ENCODE measurements at places on chromosomes 5 and 9.

DNA sequence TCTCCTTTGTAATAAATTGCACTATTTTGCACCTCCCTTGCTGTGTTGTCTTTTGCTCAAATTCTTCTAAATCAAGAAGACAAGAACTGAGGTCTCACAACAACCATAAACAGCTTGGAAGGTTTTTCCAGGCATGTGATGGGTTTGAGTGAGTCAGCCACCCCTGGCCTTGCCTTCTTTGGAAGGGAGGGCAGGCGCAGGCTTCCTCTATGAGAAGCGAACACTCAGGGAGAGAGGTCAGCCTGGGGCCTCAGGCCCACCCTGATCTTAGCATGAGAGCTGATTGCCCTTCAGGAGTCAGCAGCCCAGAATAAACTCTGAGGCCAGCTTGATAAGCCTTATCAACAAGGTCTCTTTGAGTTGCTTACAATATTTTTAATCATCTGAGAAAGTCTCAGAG lies 31.6 kb downstream of the S1PR3 start:
- peak; percentile 81 for DNase-seq

GRCh38 chr5:40490464-40491111 lies 189.1 kb upstream of the PTGER4 start:
- no peak for DNase-seq

- DNase-seq, result peak; percentile 39
These were observed 34.3 kb downstream of the UBE2R2 start for GRCh38 chr9:33851301-33851700.

DNA sequence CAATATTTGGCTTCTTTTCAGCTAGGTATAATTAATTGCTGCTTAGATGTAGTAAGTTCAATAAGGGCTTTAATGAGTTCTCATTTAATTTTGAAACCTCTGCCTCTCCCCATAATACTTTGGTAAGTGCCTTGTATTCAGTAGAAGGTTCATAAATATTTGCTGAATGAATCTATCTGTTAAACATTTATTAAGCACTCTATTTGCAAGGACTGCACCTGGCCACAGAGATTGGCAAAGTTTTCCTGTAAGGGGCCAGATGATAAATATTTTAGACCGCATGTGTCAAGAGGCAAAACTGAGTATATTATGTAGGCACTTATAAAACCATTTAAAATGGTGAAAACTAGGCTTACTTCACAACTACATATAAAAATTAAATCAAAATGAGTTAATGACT lies 19.0 kb upstream of the GNA14 start:
- DNase-seq, result no peak

- no peak for DNase-seq
These were observed 2.1 kb downstream of the NR3C1 start for GRCh38 chr5:143401227-143402016.

DNA sequence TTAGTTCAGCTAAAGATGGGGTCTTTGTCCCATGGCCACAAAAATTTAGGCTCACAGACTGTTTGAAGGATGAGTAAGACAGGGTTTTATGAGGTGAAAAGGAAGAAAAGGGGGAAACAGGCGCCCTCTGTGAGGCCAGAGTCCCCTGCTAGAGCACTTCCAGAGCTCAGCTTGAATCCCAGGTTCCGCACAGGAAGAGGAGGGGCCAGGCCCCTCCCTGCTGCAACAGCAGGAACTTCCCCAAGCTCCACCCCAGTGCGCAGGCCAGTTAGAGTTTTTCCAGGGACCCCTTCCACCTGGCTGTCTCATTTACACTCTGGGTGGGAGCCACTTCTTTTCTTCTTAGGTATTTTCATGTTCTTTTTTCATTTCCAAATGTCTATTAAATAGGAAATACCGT lies 480.8 kb downstream of the PSAT1 start:
- no peak for DNase-seq

GRCh38 chr9:76441551-76442322 lies 17.2 kb upstream of the GCNT1 start:
- peak; percentile 88 for DNase-seq

DNA sequence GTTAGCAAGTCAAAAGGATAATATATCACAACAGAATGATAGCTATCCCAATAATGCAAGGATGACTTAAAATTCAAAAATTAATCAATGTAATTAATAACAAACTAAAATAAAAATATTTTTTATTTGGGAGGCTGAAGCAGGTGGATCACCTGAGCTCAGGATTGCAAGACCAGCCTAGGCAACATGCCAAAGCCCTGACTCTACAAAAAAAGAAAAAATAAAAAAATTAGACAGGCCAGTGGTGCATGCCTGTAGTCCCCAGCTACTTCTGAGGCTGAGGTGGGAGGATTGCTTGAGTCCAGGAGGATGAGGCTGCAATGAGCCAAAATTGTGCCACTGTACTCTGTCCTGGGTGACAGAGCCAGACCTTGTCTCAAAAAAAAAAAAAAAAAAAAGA lies 399.3 kb downstream of the ADGRV1 start:
- no peak for DNase-seq

DNA sequence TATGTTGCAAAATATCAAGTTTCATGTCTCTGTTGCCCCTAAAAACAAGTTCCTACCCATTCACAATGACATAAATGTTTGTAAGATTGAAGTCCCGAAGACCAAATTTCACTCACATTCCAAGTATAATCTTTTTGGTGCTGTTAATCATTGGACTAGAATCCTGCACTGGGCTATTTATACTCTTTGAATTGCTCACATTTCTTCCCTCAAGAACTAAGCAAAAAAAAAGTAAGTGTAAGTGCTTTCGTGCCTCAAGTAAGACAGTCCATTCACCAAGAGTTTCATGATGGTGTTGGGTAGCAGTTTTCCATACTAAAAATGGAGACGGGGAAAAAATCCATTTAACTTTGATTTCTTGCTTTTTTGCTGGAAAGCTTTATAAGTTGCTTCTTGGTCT lies 242.3 kb downstream of the EBF1 start:
- DNase-seq, result no peak

DNA sequence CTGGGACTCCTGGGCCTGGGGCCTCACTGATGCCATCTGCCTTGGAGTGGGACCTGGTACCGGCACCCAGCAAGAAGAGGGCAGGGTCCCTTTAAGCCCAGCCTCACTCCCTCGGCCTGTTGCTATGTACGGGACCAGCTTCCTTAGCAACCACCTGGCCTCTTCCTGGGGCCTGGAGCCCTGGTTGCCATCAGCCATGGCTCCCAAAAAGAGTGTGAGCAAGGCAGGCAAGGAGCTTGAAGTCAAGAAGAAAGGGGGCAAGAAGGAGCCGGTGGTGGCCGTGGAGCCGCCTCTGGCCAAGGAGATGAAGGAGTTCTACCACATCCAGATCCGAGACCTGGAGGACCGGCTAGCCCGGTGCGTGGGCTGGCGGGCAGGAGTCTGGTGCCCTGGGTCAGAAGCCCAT lies at the start of gene CFAP157:
Gene CFAP157 (plus strand): TSS at position 153 of the 406 bp plus-strand sequence. CDS start 44 bp downstream, at position 197.
- DNase-seq, result peak; percentile 32

DNA sequence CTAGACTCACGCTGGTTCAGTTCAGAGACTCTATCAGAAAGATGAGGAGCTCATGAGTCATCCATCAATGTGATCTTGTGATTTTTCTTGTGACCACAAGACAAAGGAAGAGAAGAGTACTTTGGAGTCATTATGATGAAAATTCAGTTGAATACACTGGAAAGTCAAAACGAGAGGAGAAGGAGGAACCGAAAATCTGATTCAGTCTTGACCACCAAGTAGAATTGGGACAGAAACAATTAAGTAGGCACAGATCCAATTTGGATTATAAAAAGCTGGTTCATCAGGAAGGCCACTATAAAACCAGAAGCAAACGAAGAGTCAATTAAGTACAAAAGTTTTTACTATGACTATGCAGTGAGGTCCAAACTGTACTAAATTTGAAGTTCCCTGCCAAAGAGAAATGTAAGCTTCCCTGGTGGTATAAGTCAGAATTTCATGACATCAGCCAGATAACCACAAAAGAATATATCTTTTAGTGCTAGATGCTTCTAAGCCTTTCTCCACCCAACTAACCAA lies 90.9 kb downstream of the THBS4 start:
- DNase-seq, result peak; percentile 47

DNA sequence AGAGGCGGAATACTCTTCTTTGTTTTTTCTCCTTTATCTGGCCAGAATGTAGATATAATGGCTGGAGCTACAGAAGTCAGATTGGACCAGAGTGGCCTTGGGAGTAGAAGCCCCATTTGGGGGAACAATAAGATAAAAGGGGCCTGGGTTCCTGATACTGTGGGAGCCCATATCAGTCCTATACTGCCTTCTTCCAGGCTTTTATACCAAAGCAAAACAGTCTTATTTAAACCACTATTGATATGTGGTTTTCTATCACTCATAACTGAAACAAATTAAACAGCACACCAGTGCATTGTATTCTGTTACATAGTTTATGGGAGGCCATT lies 14.3 kb downstream of the SPAAR start:
- no peak for DNase-seq

DNA sequence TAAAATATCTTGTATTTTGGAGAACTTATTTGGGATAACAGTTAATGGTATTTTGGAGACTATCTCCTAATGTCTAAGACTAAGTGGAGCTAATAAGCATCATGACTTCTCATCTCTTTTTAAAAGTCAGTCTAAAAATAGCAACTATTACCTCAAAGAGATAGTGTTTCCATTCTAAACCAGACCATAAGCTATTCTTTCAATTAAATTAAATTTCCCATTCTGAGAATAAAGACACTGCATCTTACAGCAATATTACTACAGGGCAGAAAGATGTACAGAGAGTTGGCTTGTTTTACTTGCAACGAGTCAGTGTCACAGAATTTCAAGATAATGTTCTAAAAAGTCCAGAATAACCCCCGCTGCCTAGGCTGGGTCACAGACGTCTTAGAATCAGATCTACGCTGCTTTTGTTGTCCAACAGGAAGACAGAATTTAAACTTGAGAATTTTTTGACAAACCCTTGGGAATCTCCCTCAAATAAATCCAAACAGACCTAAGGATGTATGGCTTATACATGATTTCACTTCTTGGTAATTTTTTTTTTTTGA lies 98.9 kb downstream of the USP20 start:
- DNase-seq, result no peak

- DNase-seq, result no peak
These were observed 218.0 kb downstream of the DCP2 start for GRCh38 chr5:113194591-113194990.

DNA sequence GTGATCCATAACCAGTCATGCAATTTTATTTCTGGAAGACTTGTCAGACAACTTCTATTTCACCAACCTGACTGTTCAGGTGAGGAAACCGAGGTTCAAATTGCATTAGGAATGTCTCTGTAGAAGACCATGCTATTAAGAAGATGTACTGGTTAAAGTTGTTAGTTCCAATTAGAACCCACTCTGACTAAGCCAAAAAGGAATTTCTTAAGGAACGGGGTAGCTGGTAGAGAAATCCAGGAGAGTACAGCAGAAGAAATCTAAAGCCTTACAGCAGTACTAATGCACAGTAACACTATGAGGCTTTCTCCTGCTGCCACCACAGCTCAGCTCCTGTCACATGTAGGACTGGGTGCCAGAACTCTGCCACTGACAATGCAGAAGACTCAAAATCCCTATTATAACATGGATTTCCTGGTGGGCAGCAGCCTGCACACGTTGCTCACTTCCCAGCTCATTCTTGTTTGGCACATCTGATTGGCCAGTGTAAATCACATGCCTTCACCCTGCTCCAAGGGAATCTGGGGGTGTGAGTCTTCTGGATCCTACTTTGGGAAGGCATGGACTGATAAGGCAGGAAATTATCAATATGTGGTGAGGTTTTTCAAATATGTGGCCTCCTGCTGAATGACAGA lies 37.1 kb downstream of the CAST start:
- DNase-seq, result peak; percentile 43

GRCh38 chr5:67976891-67977601 lies 238.5 kb upstream of the PIK3R1 start:
- DNase-seq, result no peak

GRCh38 chr5:98585661-98586310 lies 187.7 kb upstream of the RGMB start:
- peak; percentile 45 for DNase-seq

DNA sequence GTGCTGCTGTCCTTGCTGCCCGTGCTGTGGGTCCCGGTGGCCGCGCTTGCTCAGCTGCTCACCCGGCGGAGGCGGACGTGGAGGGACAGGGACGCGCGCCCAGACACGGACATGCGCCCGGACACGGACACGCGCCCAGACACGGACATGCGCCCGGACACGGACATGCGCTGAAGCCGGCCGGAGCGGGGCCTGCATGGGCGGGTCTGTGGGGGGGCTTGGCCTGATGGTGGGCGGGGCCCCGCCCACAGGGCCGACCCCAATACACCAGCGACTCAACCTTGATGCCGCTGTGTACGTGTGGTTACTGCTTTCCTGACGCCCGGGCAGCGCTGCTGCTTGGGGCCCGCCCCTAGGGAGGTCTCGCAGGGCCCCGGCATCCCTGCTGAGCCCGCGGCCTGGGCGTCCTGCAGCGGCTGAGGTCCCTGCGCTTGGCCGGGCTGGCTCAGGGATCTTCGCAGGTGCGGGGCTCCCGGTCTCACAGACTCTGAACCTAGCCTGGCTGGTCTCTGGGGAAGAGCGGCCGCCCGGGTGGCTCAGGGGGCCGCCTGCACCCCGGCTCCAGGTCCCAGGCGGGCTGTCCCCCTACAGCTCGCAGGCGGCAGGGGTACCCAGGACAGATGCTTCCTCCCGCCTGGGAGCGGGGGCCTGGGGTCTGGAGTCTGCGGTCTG lies 20.9 kb downstream of the SLC6A18 start:
- DNase-seq, result no peak

- DNase-seq, result no peak
These were observed 148.3 kb downstream of the SPOCK1 start for GRCh38 chr5:137350791-137351190.

GRCh38 chr5:91598216-91598615 lies 215.1 kb upstream of the ARRDC3 start:
- no peak for DNase-seq

DNA sequence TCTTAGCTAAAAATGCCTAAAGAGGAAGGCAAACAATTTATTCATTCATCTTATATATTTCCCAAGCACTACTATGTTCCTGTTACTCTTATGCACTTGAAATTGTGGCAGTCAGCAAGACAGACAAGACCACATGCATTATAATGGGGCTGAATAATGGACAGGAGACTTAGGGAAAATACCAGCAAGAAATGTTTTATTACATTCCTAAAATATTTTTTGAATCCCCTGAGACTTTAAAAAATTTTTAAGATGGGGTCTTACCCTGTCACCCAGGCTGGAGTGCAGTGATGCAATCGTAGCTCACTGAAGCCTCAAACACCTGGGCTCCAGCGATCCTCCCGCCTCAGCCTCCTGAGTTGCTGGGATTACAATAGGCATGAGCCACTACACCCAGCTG lies 13.2 kb downstream of the ZCCHC9 start:
- DNase-seq, result no peak

DNA sequence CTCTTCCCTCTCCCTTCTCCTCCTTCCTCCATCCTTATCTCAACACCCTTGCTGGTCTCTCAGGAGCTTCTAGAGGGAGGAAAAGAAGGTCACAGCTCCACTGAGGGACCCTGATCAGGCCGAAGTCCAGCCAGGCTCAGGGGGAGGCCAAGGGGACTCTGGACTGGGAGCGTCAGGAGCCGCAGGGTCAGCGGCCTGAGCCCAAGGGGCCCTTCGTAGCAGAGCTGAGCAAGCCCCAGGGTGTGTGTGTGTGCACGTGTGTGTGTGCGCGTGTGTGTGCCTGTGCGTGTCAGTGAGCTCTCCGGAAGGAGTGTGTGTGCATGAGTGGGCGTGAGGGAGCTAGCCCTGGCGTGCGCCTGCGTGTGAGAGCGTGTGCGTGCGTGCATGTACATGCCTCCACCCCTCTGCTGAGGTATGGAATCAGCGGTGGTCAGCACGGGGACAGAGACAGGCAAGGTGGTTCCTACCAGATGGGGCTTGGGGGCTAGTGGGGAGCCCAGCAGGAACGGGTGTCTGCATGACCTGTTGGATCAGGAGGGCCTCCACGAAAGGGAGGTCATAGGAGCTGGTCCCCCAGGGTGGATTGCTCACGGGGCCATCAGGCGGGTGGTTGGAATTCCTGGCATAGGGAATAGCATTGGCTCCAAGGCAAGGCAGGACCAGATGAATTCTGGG lies 10.0 kb upstream of the AGPAT2 start:
- DNase-seq, result peak; percentile 54
